ENCODE measurements at places on chromosomes 12 and 14. TPM values are rescaled to one million over a fixed set of nuclear protein-coding genes. Genes with fewer than 3 reads are reported as not detected.

Gene EML5
- 0.40 TPM for total RNA-seq

Gene GXYLT1
- total RNA-seq = 16.3 TPM

Gene PKP2
- 9.3 TPM for total RNA-seq

Gene FBLN5
- total RNA-seq = 6.1 TPM

Gene COQ6
- 26.4 TPM for total RNA-seq

All from A549 treated with dexamethasone at 1 μM for 4 hours (cell line).